Heart left ventricle (tissue), 16 donors: ENCODE measurements at places on chromosomes 12 and 14.

- peaks cover 13% of the 10 kb centered on the region for H3K4me1 ChIP-seq
- DNase-seq = no peak
- no peaks in the 10 kb centered on the region for H3K36me3 ChIP-seq
- H3K27ac ChIP-seq = no peak overlapping the region
- H3K4me3 ChIP-seq = peak overlapping the region; percentile 97
- H3K27me3 ChIP-seq = no peaks in the 10 kb centered on the region
These were observed 3.4 kb downstream of the CHST11 start for GRCh38 chr12:104460041-104460719.

DNA sequence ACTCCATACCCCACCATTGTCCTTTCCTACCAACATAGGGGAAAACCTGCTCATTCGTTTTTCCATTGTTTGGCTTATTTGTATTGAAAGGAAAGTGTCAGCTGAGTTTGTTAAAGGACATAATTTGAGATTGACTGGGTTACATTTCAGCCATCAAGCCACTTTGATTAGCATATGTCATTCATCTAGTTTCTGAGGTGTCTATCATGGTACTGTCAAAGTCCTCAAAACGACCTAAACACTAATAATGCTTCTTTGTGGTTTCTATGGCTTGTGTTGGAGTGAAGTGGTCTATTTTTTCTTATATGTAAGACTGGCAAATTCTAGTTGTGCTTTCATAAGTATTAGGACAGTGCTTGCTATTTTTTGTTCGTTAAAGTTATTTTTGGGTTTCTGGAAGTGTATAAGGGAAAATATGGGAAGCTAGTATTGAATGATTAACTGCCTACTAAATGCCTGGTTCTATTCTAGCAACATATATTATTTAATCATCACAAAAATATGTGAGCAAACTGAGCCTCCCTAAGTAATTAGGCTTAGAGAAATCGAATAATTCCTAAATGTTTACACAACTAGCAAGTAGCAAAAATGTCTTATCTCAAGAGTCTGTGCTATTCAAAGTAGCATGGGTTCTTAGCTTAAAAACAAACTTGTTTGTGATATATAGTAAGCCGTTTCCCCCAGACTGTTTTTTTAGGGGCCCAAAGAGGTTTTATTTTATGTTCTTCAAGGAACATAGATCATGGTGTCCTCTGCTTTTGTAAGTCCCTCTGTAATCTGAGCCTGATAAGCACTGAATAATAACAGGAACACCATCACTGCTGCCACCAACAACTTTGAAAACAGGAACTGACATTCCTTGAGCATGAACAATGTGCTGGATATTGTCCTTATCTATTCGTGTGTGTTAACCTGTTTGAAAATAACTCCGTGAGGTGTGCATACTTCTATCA is 67.1 kb downstream of the DERA start:
- H3K4me3 ChIP-seq = no peak overlapping the region
- H3K27me3 ChIP-seq = no peaks in the 10 kb centered on the region
- DNase-seq = no peak
- H3K36me3 ChIP-seq = peaks cover 2% of the 10 kb centered on the region

DNA sequence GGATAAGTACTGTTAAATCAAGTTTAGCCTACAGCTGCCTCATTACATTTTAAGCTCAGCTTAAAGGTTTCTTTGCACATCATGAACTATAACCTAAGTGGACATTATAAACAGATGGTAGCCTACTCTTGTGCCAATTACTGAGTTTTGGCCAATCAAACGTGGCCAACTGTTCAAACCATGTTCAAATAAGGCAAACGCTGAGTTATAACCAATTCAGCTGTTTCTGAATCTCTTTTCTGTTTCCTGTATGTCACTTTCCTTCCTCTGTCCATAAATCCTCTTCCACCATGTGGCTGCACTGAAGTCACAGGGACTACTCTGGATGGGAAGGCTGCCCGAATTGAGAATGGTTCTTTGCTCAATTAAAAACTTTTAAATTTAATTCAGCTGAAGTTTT is 98.4 kb downstream of the BCAT1 start:
- H3K4me1 ChIP-seq = no peaks in the 10 kb centered on the region
- no peak overlapping the region for H3K4me3 ChIP-seq
- H3K36me3 ChIP-seq = no peaks in the 10 kb centered on the region
- no peak for DNase-seq
- H3K27ac ChIP-seq = no peak overlapping the region

- no peaks in the 10 kb centered on the region for H3K27me3 ChIP-seq
- no peak overlapping the region for H3K4me3 ChIP-seq
- no peak overlapping the region for H3K27ac ChIP-seq
- peaks cover 3% of the 10 kb centered on the region for H3K4me1 ChIP-seq
These were observed 126.1 kb upstream of the FUT8 start for GRCh38 chr14:65286443-65286842.

GRCh38 chr14:75820761-75821160 is 159.7 kb downstream of the TTLL5 start:
- DNase-seq = no peak
- H3K4me1 ChIP-seq = peaks cover 38% of the 10 kb centered on the region
- H3K27ac ChIP-seq = no peak overlapping the region
- H3K27me3 ChIP-seq = no peaks in the 10 kb centered on the region

- no peaks in the 10 kb centered on the region for H3K36me3 ChIP-seq
- H3K27me3 ChIP-seq = no peaks in the 10 kb centered on the region
- no peak overlapping the region for H3K4me3 ChIP-seq
- no peak overlapping the region for H3K27ac ChIP-seq
- no peak for DNase-seq
These were observed 615.4 kb upstream of the MIS18BP1 start for GRCh38 chr14:45868377-45868776.

DNA sequence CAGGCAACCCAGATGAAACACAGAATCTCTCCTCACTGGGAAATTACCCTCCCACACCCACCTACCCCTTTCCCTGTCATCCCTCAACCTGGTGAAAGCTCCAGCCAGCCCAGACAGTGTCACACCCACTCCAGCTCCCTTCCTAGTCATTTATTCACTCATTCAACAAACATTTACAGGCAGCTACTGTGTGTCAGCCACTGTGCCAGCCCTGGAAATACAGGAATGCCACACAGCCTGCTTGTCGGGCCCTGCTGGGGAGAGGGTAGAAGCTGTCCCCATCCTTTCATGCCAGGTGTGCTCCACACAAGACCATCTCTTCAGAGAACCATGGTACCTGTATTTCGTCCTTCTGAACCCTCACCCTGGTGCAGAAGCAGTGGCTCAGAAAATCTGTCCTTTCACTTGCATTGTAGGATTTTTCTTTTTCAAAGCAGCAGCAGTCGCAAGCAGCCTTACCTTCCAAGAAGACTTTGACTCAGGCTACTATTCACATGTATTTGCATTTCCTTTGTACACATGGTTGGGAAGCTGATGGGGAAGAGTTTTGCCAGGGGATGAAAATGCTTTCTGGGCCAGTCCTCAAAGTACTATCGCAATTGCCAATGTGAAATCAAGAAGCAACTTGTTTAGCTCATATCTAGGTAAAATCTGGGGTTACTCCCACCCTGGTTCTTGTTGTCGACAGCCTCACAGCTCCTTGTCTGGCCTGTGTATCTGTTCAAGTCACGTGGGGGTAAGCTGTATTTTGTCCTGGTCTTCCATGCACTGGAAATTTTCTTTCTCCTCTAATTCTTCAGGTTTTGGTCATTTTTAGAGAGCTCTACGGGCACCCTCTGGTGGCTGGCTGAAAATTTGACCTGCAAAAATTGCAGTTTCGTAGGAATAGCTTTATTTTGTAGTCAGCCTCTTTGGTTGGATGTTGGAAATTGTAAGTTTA is 147.4 kb upstream of the EGLN3 start:
- DNase-seq = no peak
- H3K27me3 ChIP-seq = no peaks in the 10 kb centered on the region
- no peak overlapping the region for H3K27ac ChIP-seq
- no peaks in the 10 kb centered on the region for H3K4me1 ChIP-seq
- no peaks in the 10 kb centered on the region for H3K36me3 ChIP-seq

DNA sequence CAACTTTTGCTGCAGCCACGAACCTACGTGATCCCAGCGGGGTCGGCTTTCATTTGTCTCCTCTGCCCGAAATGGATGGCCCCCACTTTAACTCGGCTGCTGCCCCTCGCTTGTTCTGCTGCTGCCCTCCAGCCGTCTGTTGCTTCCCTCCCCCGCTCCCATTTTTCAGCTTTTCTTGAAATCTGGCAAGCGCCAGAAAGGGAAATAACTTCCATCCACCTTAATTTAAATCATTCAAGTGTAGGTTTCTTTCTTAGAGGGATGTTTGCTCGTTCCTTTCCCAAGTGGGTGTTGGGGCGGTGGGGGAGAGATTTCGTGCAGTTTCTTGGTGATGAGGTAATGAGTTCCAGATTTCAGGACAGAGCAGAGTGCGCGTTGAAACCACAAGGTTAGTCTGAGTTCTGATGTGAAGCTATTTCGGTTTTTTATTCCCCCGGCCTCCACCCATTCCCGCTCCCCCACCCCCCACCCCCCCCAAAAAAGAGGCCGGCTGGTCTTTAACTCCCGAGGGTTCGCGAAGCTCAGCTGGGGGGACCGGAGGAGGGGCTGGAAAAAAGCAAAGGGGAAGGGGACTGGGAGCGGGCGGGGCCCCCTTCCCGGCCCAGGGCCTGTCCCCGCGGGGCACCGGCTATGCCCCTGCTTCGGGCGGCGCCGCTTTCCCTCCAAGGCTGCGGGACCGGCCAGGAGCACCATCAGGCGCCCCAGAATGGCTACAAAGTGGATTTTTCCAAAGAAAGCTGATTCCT is 2.2 kb upstream of the ZFP36L1 start:
- H3K4me3 ChIP-seq = peak overlapping the region; percentile 85
- peak overlapping the region; percentile 99 for H3K27ac ChIP-seq
- no peaks in the 10 kb centered on the region for H3K27me3 ChIP-seq
- peak; percentile 59 for DNase-seq

- peaks cover 77% of the 10 kb centered on the region for H3K36me3 ChIP-seq
- no peaks in the 10 kb centered on the region for H3K27me3 ChIP-seq
- DNase-seq = peak; percentile 28
- H3K27ac ChIP-seq = peak overlapping the region; percentile 85
- peaks cover 88% of the 10 kb centered on the region for H3K4me1 ChIP-seq
- no peak overlapping the region for H3K4me3 ChIP-seq
These were observed 14.4 kb downstream of the SPRYD3 start for GRCh38 chr12:53064613-53065436.

- H3K36me3 ChIP-seq = no peaks in the 10 kb centered on the region
- no peak overlapping the region for H3K27ac ChIP-seq
- H3K4me3 ChIP-seq = no peak overlapping the region
- DNase-seq = no peak
- peaks cover 15% of the 10 kb centered on the region for H3K27me3 ChIP-seq
- no peaks in the 10 kb centered on the region for H3K4me1 ChIP-seq
These were observed 12.9 kb upstream of the DCD start for GRCh38 chr12:54661048-54661447.

DNA sequence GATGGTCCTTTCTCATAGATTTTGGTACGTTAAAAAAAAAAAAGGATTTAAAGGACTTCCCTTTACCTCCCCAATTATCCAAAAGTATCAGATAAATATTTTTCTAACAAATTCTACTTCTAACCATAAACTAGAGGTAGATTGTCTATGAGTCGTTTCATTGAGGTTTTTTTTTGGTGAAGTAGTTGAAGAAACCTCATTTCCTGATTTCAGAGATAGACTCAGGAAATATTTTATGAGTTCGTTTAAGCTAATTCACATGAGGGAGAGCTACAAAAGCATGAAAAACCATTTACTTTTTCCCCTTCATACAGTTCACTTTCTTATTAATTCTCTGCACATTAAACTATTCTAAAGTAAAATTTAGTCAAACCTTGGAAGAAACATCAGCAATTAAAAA is 112.5 kb downstream of the RALGAPA1 start:
- no peaks in the 10 kb centered on the region for H3K36me3 ChIP-seq
- no peak overlapping the region for H3K4me3 ChIP-seq
- no peaks in the 10 kb centered on the region for H3K27me3 ChIP-seq
- H3K27ac ChIP-seq = no peak overlapping the region
- DNase-seq = no peak

DNA sequence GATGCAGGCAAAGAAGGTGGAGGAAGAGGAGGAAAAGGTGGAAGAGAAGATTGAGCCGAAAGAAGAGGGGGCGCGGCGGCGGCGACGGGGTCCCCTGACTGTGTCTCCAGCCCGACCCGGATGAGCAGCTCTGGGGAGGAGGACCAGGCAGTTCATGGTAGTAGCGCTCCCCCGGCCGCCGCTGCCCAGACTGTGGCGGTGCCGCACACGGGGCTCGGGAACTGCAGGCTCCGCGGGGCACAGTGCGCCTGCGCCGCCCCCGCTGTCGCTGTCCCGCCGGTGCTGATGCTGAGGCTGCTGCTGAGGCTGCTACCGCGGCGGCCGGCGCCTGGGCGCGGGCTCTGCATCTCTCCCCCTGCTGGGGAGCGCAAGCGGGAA is at the start of gene KCNH5:
KCNH5 (minus strand) TSS at position 225 of the 378 bp plus-strand sequence. CDS start 272 bp downstream, outside the sequence.
- peaks cover 92% of the 10 kb centered on the region for H3K27me3 ChIP-seq
- no peak within 1 kb of the TSS for H3K27ac ChIP-seq
- peak; percentile 10 for DNase-seq
- peak within 1 kb of the TSS; percentile 19 for H3K4me3 ChIP-seq
- peaks cover 5% of the 10 kb centered on the region for H3K4me1 ChIP-seq

DNA sequence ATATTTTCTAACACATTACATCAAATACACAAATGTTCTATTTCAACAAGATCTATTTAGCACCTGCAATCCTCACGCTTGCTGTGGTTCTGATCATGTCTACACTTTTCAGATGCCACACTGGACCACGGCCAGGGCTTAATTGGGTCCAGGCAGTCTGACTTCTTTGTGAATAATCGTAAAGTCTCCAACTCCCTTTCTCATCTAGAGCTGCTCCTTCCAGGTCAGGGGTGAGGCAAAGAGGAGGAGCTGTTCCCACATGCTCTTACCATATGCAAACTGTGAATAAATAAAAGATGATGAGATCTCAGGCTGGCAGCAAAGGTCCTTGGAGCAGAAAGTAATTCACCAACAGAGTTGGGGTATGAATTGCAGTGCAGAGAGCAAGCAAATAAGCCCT is 316.6 kb downstream of the GLT1D1 start:
- H3K4me1 ChIP-seq = no peaks in the 10 kb centered on the region
- DNase-seq = no peak
- no peak overlapping the region for H3K27ac ChIP-seq
- H3K36me3 ChIP-seq = no peaks in the 10 kb centered on the region
- H3K27me3 ChIP-seq = no peaks in the 10 kb centered on the region

DNA sequence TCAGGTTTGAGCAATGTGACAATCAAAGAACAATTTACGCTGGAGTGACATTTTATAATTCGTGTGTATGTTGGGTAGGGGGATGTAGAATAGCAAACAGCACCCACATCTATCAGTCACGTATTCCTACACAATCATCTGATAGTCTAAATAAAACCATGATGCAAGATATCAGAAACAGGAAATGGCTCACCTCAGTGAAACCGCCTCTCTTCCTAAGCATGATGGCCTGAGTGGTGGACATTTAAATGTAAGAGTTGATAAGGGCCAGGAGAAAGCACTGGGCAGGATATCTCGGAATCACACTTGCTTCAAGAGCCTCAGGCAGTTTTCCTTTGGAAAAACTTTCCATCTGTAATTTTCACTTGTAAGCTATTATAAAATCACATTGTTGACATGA is 128.2 kb downstream of the GRIP1 start:
- no peaks in the 10 kb centered on the region for H3K27me3 ChIP-seq
- no peak for DNase-seq
- no peaks in the 10 kb centered on the region for H3K4me1 ChIP-seq
